ENCODE measurements at places on chromosomes 7 and 10.
A peak's percentile ranks its signal among the peaks of the same experiment; 100 is the strongest.

DNA sequence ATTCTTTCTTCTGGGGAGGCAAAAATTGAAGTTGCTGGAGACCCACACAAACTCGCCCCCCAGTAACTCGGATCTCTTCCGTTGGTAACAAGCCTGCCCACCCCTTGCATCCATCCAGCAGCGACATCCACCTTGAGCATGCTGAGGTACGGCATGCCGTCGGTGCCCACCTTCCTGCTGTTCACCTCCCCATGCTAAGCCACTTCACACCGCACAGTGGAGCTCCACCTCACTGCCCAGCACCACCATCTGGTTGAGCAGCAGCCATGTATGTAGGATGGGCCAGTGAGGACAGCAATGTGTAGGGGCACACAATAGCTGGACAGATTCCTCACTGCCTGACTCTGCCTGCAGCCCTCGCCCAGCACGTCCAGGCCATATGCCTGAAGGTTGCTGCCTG lies 138.1 kb upstream of the ZNF92 start:
- DNase-seq, result no peak

DNA sequence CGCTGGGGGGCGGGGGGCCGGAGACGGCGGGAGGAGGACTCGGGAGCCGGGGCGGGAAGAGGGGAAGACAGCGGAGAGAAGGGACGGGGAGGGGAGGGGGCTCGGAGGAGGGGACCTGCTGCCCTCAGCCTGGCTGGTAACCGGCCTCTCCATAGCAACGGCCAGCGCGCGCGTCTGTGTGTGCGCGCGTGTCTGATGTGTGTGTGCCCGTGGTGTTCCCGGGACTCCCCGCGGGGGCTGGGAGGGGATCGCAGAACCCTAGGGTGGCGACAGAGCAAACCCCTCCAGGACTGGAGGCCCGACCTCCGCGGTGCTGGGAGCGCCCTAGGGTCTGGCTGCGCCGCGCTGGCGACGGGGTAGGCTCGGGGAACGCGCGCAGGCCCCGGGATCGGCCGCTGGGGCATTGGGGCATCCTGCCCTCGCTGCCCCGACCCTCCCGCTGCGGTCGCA lies 356.3 kb downstream of the DNAJB6 start:
- no peak for DNase-seq

DNA sequence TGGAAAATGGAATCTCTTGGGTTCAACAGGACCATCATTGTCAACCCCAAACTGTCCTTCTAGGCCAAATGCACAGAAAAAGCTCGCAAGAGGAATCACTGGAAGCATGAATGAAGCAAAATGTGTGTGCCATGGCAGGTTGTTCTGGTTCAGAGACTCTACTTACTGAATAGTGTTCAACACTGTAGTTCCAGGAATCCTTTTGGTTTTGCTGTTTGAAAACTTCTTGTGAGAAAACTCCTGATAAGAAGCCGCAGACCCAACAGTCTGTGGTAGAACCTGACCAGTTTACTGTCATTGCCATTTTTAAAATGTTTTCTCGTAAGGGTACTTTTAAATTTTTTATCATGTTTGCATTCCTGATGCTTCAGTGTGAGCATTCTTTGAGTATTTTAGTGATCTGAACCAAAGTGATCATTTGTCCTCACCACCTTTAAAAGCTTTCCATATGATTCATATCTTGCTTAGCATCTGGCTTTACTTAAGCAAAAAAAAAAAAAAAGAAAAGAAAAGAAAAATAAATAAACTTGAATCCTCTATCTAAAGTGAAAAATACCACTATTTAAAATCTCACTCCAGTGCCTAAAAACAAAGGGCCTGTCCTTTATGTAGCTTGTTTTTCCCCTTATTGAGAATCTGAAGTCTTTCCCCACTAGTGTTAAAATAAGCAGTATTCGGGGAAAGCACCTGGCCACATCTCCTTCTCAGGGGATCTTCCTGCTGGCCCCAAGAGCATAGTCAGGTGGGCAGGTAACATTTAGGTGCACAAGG lies 92.4 kb downstream of the WNT2 start:
- no peak for DNase-seq

DNA sequence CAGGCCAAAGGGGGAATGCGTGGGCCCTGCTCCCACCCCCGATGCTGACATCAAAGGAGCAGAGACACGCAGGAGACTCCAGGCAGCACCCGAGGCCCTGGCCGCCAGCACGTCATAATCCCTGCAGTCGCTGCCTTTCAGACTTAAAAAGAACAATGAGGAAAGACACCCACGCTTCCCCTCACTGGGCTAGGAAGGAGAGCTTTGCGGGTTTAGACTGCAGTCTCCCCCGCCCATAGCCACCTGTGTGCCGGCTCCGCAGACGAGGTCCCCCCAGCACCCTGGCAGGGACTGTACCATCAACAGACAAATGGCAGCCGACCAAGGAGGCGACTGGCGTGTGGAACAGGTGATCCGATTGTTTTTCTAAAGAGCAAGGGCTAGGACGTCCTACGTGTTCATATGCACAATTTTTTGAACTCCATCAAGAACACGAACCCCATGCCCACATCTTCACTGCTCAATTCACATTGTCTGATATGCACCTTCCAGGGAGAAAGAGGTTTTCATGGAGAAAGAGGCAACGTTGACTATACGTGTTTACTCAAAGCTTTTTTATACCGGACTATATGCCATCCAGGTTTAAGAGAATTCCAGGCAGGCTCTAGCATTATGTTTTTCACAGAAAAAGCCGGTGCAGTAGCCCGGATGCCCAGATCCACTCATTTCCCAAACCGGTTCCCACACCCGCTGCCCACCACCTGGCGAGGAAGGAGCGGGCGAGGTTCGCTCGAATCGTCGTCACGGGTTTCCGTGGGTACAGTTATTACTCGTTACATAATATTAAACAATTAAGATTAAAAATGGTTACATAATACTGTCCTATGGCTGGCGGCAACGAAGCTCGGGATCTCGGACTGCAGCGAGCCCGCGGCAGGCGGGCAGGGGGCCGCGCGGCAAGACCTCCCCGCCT lies 1.1 kb downstream of the GRB10 start:
- DNase-seq, result no peak

- peak; percentile 33 for DNase-seq
Measured at GRCh38 chr10:89207181-89207800, at the start of gene CH25H. Gene CH25H (minus strand): TSS chr10:89207317. CDS start chr10:89207292, 25 bp downstream.
